HFFc6 (cell line): ENCODE measurements at places on chromosomes 3 and 15.
A peak's percentile ranks its signal among the peaks of the same experiment; 100 is the strongest.

DNA sequence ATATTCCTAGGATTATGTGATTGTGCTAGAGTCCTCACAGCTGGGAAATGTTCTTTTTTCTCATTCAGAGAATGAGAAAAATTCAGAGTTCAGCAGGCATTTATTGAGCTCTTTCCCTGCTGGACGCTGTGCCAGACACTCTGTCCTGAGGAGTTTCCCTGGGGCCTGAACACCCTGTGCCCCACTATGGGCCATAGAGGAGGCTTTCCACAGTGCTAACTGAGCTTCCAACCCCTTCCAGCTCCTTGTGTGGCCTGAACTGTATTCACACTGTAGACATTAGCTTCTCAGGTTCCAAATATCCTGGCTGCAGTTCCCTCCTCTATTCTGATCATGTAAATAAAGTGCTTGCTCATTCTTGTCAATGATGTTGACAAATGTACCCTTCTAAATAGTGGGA, 10.0 kb downstream of the ABHD2 start:
- no peak for DNase-seq

DNA sequence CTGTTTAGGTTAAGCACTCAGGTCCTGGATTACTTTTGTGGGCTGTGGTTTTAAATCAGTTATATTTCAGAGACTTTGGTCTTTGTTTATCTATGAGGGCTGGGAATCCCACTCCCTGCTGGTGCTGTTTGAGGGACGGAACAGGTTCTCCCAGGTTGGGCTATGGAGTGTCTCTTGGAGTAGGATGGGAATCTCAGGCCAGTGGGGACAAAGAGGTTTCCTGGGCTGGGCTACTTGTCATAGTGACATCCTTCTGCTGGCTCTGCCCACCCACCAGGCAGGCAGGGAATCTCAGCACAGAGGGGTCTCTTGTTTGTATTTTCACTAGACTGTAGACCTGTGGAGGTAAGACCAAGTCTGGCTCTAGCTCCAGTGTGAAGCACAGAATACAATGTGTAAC, 47.2 kb upstream of the UBE3A start:
- no peak for DNase-seq

- peak; percentile 33 for DNase-seq
Observed at GRCh38 chr3:49295489-49296058, 18.5 kb upstream of the C3orf62 start.

DNA sequence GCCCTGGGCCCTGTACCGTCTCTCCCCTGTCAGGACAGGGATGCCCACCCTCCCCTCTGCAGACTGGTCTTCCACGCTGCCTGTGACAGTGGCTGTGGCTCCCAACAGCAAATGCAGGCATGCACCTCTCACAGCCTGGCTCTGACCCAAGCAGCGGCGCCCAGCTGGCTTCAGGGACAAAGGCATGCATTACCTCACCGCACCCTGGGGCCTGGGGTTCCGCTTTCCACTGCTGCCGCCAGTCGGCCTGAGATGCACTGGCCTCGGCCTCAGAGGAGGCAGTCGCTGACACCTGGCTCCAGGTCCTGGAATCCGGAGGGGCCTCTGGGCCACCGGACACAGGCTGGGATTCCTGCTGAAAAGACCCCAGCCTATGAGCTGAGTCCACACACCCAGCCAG, 70.3 kb downstream of the SCN5A start:
- no peak for DNase-seq

DNA sequence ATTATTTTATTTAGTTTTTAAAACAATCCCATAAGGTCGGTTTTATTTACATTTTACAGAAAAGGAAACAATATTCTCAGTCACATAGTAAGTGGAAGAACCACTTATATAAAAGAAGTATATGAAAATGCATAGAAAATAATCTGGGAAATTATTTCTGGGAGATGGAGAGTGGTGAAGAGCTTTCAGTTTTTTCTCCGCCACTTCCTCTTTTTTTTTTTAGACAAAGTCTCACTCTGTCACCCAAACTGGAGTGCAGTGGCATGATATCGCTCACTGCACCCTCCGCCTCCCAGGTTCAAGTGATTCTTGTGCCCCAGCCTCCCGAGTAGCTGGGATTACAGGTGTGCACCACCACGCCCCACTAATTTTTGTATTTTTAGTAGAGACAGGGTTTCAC, 21.2 kb downstream of the RAD51 start:
- DNase-seq, result no peak

DNA sequence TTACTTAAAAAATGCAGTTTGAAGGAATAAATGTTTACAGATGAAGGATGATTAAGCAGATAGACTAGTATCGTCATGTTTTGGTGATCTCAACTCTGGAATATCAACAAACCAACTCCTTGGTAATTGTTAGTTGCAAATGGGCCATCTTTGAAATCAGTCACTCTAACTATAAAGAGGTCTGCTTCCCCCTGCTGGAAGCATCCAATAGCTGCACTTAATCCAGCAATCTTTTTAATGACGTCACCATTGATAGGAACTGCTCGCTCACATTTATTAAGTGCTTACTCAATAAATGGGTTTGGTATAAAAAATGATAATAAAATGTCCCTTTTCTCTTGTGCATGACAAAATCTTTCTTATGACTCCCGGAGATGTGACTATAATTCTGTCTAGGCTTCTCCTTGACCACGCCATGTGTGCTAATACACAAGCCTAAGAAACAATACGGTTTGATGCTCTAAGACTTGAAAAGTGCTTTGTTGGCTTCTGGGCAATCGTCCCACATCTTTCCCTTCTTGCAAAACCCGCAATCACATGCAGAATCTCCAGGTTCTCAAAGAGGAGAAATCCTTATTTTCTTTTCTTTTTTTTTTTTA, 227.6 kb upstream of the POU1F1 start:
- peak; percentile 73 for DNase-seq

DNA sequence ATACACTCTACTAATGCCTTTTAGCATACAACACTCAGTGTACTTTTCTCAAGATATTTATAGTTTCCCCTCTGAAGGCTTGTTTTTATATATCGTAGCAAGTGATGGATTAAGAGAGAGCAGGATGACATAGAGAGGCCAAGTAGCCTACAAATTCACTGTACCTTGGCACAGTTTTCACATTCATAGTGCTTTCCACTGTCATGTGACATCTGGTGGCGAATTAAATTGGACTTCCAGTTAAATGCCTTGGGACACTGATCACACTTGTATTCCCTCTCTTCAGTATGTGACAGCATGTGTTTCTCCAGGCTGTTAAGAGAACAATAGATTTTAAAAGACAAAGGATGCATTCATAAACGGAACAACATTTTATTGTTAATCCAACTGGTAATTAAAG, 541.1 kb downstream of the MECOM start:
- DNase-seq, result no peak

DNA sequence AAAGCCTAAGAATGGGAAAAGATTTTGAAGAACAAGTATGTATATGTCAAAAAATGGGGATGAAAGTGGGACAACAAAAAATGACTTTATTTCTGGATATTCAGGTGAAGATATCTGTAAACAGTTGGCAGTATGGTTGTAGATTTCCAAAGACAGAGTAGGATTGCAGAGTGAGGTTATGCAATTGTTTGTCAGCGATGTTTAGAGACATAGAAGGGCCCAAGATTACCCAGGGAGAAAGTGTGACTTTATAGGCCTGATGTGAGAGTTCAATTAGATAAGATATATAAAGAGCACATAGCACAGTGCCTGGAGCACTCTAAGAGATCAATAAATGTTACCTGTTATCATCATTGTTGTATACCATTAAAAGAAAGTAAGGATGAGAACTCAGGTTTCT, 319.8 kb downstream of the DOCK3 start:
- no peak for DNase-seq

DNA sequence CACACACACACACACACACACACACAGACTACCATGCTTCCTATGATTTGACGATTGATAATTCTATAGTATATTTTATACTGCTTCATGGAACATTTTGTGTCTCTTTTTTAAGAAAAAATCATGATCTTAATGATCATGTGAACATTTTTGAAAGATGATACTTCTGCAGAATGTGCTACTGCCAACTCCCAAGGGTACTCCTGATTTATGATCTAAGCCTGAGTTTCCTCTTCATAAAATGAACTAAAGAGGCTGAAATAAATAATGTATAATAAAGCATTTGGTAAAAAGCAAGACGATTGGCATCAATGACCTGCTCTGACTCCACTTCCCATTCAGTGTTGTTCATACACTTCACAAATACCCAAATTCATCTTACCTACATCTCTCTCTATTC, 333.8 kb upstream of the RBMS3 start:
- no peak for DNase-seq

DNA sequence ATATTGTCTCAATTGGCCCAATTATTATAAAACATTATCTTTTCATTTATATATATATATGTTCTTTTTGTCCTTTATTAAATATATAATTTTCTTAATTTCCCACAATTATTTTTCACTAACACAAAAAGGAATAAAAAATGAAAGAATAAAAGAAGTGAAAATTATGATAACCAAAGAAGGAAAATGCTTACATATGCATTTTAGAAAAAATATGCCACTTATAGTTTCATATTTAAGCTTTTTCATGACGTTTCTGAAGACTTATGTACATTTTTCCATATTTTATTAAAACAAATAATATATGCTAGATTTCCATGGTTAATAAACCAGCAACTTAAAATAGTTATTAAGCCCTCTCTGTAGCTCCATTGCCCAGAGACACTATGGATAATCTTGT, 34.9 kb upstream of the ARHGEF26 start:
- DNase-seq, result no peak

- DNase-seq, result peak; percentile 44
Observed at GRCh38 chr15:25787855-25788520, 75.1 kb downstream of the ATP10A start.

GRCh38 chr3:77605865-77606264, 566.0 kb downstream of the ROBO2 start:
- DNase-seq, result no peak

- no peak for DNase-seq
Observed at GRCh38 chr3:178042376-178042775, 493.9 kb upstream of the KCNMB2 start.

GRCh38 chr3:5317557-5317956, 130.1 kb downstream of the EDEM1 start:
- no peak for DNase-seq

DNA sequence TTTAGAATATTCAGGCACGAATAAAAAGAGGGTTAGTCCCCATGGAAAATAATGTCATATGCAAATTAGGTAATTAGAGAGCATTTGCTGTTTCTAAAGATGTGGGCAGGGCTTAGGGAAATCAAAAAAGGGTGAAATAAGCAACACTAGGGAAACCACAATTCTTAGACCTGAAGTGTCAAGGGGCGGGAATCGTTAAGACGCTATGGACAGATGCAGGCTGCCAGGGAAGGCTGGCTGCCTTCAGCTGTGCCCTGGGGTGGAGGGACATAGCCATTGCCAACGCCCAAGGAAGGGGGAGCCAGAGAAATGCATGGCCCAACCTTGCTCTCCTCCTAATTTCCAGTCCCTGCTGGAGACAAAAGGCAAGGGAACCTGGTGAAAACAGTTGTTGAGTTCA, 141.7 kb upstream of the PROK2 start:
- DNase-seq, result no peak

DNA sequence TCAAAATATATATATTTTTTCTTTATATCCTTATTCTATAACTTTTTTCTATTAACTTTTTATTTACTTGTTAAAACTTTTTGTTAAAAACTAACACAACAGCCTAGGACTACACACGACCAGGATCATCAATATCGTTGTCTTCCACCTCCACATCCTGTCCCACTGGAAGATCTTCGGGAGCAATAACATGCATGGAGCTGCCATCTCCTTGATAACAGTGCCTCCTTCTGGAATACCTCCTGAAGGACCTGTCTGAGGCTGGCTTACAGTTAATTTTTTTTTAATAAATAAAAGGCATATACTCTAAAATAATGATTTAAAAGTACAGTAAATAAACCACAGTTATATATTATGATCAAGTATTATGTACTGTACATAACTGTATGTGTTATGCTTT, 58.9 kb downstream of the SFMBT1 start:
- DNase-seq, result peak; percentile 20

DNA sequence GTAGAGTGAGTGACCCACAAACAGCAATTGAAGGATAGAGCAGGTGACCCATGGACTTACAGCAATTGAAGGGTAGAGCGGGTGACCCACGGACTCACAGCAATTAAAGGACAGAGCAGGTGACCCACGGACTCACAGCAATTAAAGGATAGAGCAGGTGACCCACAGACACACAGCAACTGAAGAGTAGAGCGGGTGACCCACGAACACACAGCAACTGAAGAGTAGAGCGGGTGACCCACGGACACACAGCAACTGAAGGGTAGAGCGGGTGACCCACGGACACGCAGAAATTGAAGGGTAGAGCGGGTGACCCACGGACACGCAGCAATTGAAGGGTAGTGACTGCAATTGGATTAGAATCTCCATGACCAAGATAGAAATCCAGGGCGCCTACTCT, 9.8 kb upstream of the TNK2 start:
- DNase-seq, result no peak

DNA sequence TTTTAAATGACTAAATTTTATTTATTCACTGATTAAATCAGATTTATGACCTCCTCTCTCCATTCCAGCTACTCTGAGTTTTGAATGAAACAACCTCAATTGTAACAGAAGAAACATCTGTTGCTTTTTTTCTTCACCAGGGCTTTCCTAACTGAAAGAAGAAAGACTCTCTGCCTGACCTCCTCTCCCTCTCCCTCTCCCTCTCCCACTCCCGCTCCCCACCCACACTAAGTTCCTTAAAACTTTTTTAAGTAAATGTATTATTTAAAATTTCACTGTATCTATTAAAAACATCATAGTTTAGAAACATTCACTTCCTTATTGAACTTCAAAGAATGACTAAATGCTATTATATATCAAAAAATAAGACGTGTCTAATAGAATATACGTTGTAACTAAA, 122.0 kb downstream of the TFDP2 start:
- no peak for DNase-seq

GRCh38 chr3:155391551-155391958, 98.1 kb upstream of the STRIT1 start:
- peak; percentile 93 for DNase-seq

GRCh38 chr3:32109256-32109655, 2.8 kb downstream of the GPD1L start:
- DNase-seq, result no peak

DNA sequence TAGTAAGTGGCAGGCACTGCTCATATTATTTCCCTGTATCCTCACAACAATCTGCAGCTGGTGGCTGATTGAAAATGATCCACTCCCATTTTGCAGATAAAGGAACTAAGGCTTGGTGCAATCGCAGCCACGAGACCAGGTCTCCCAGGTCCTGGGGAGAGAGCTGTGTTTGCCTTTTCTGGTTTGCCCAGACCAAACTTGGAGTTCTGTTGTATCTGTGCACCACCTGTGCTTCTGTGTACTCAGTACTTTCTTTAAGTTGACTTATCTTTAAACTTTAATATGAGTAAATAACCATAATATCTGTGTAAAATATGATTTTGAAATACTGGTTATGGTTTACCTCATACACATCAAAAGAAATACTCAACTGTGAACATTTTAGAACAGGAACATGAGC, 625.7 kb upstream of the CFAP20DC start:
- no peak for DNase-seq

DNA sequence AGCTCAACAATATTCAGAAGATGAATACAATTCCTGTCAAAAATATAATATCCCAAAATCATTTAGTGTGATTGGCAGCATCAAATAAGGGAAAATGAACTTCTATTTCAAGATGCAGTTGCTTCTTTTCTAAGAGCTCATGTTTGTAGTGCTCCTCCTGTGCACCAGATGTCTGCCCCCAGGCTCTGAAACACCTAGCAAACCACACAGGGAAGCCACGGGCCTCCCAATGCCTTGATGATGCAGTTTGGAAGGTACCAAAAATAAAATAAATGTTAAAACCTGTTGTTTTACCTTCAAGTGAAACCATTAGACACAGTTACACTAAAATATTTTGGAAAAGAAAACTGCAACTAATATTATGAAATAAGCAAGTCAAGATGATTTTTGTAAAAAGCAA, 22.2 kb downstream of the CFAP20DC start:
- DNase-seq, result no peak
